ENCODE measurements at places on chromosomes 16 and 17.

DNA sequence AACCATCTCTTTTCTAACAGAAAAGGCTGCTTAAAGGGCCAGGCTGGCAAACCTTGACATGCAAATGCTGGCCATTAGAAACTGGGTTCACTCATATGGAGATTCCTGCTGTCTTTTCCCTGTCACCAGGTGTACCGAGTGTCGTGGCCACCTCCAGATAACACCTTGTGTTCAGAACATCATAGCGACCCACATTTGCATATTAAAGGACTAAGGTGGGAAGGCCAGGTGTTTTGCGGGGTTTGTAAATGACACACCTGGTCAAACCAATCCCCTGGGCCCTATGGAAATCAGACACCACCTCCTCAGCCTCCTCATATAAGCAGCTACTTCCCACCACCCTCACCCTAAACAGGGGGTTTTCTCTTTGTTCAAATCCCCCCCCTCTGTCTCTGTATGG, 2.5 kb upstream of the AIPL1 start:
- DNase-seq = no peak

DNA sequence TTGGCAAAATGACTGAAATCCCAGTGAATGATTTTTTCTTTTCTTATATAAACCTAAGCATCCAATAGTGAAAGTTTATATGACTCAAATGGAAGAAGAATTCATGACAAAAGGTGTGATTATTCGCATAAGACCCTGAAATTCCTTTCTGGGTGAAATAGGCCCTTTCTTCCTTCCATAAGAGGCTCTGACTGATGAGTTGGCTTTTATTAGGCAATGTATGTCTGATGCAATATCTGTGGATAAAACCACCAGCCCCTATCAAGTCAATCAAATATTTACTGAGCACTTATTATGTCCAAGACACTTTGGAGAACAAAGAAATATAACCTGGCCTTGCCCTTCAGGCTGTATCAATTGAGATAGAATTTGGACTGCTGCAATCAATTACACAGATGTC, 316.6 kb downstream of the CDH13 start:
- no peak for DNase-seq

- no peak for DNase-seq
These were observed 14.0 kb upstream of the PVALEF start for GRCh38 chr17:81151278-81151677.

DNA sequence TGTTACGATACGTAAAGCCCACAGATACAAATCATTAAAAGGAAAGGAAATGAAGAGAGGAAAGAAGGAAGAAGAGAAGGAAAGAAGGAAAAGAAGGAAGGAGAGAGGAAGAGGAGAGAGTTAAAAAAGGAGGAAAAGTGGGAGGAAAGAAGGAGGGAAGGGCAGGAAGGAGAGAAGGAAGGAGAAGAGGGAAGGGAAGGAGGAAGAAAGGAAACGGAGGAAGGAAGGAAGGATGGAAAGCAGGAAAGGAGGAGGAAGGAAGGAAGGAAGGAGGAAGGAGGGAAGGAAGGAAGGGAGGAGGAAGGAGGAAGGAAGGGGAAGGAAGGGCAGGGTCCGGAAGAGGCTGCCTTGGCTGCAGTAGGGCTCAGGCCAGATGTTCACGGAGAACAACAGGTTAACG, 95.2 kb downstream of the ENGASE start:
- no peak for DNase-seq

DNA sequence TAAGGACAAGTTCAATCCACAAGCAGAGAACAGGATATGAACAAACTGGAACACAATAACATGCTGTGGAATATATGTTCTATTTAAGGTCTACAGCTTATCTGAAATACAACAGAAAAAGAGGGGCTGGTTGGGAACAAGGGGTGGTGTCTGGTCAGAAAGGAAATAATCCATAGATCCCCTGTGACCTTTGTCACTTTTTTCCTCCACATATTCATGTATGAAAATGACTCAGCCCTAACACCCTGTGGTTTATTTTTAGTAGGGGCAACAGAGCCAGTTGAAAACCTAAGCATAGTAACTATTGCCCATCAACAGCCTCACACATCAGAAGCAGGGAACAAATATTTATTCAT, 12.3 kb upstream of the SPAG9 start:
- no peak for DNase-seq

GRCh38 chr17:68125111-68125870, 89.8 kb downstream of the KPNA2 start:
- no peak for DNase-seq

Measured in stimulated activated CD4-positive, alpha-beta T cell treated with anti-CD3 and anti-CD28 coated beads, TNF-alpha, amount 100 ng/mL, for 4 hours (primary cell).